Epithelial cell of umbilical artery (primary cell): ENCODE measurements at places on chromosomes 1 and 21. TPM values are rescaled to one million over a fixed set of nuclear protein-coding genes. Genes with fewer than 3 reads are reported as not detected.

The SAMD13 gene
- 3.6 and 5.2 TPM in 2 replicates for total RNA-seq

The TMEM269 gene
- not detected in 2 replicates for total RNA-seq

The SPRR2G gene
- not detected in 2 replicates for total RNA-seq

The SLC25A34 gene
- 0.61 TPM in 1 of 2 replicates, not detected in the other for total RNA-seq

The NHLH1 gene
- 0.15 TPM in 1 of 2 replicates, not detected in the other for total RNA-seq

The LCE1D gene
- not detected in 2 replicates for total RNA-seq

The SLAMF1 gene
- not detected in 2 replicates for total RNA-seq

The VSIG8 gene
- under 0.01 TPM in 1 of 2 replicates, not detected in the other for total RNA-seq

The RNU1-4 gene
- total RNA-seq, result under 0.01 and 5,836 TPM in 2 replicates

The KRTAP13-4 gene
- total RNA-seq, result not detected in 2 replicates

The WNT2B gene
- total RNA-seq, result 1.3 and 1.4 TPM in 2 replicates

The FAM72C gene
- total RNA-seq, result 0.65 and 1.2 TPM in 2 replicates

The CADM3 gene
- total RNA-seq, result 12.3 and 15.8 TPM in 2 replicates
